ENCODE measurements at places on chromosomes 1 and 21.

DNA sequence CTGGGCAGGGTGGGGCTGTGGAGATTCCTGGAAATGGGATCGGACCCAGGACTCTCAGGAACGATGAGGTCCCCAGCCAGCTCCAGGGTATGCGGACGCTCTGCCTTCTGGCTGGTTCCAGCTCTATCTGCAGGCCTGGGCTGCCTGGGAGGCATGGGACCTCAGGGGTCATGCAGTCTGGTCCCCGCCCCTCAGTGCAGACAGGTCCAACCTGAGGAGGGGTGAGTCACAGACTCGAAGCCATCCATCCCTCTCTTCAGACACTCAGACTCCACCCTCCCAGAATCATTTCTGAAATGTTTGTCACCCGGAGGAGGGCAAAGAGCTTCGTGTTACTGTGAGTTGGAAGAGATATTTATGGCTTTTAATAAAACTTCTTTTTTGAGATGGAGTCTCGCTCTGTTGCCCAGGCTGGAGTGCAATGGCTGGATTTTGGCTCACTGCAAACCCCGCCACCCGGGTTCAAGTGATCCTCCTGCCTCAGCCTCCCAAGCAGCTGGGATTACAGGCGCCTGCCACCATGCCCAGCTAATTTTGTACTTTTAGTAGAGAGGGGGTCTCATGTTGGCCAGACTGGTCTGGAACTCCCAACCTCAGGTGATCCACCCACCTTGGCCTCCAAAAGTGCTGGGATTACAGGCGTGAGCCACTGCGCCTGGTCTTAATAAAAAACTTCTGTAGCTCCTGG is 5.9 kb upstream of the MYOM3 start:
- DNase-seq = no peak

DNA sequence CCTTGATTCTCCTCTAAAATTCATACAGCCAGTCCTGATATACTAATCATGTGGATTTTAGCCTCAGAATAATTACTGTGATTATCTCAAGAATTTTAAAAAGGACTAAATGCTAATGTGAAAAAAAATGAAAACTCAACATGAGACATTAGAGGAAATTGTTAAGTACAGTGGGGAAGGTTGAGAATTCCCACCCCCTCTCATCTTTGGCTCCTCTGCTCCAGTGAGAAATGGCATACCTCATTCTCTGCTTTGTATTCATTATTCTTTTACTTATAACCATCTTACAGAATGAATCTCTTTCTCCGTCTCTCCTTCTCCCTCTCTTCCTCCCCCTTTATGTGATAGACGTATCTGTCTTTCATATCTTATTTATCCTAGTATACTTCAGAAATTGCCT is 70.9 kb downstream of the DIRAS3 start:
- DNase-seq = no peak

GRCh38 chr1:162458236-162458635 is 39.4 kb upstream of the UHMK1 start:
- DNase-seq = no peak

GRCh38 chr1:152442301-152442700 is 28.2 kb upstream of the CRNN start:
- no peak for DNase-seq

DNA sequence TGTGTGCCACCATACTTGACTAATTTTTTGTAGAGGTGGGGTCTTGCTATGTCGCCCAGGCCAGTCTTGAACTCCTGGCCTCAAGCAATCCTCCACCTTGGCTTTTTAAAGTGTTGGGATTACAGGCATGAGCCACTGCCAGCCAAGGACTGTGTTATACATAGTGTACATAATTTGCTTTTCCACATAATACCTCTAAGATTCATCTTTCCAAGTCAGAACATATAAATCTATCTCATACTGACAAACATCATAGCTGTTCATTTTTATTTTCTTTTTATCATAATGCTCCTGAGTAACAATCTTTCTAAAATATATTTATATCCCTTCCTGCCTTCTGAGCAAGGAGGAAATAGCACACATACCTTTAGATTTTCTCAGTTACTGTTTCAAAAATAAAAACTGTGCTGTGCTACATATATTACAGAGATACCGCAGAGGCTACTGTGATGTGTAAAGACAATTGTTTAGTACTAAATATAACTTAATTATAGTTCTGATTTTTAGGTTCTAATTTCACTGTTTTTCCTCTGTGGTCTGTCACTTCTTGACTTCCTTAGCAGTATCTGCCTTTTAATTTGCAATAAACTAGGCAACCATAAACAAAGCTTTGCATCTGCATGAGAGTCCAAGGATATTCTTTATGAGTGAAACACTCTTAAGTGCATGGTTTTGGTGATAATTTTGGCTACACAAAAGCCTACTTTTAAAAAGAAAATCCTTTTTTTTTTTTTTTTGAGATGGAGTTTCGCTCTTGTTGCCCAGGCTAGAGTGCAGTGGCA is 59.3 kb downstream of the EYA3 start:
- no peak for DNase-seq

DNA sequence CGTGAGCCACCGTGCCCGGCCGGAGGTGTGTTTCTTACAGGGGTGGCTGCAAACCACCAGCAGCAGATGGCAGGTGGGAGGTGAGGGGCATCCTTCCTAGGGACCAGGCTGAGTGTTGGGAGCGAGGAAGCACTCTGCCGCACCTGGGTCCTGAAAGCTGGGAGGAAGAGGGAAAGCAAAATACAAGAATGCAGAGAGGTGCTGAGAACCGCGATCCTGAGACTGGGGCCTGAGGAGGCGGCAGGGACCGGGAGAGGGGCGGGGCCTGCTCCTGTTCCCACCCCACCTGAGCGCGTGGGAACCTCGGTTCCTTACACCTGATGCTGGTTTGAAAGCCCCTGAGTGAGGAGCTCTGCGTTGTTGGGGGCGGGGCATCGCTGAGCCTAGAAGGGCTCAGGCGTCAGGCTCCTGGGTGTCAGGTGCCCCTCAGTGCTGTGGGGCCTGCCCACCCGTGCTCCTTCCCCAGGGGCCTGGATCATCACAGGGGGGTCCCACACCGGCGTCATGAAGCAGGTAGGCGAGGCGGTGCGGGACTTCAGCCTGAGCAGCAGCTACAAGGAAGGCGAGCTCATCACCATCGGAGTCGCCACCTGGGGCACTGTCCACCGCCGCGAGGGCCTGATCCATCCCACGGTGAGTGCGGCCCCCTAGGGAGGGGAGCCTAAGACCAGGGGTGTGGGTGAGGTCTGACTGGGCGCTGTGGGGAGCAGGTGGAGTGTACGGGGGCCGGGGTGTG is 15.5 kb downstream of the TRPM2 start:
- peak; percentile 56 for DNase-seq

DNA sequence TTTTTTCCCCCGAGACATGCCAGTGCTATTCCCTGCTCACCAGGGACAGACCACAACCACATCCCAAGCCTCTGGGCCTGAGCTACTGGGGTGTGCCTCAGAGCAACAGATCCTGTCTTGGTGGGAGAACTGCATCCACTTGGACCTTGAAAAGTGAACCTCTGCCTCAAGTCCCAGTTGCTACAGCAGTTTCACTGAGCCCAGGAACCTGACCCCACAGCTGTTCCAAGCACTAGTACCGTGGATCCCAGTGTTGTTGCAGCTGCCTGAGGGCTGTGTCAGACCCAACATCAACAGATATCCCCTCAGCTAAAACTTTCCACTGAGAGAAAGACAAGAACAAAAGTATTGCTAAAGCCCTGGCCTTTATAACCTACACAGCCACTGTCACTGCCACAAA is 373.0 kb downstream of the PLPP3 start:
- DNase-seq = no peak

- DNase-seq = no peak
Observed at GRCh38 chr1:12172042-12172851, 5.5 kb downstream of the TNFRSF1B start.

- no peak for DNase-seq
Observed at GRCh38 chr1:151680826-151681225, 35.8 kb downstream of the CELF3 start.

GRCh38 chr1:3625151-3625907 is 514 bp downstream of the TPRG1L start:
- peak; percentile 53 for DNase-seq

GRCh38 chr1:170864876-170865538 is 70.3 kb upstream of the MROH9 start:
- no peak for DNase-seq

DNA sequence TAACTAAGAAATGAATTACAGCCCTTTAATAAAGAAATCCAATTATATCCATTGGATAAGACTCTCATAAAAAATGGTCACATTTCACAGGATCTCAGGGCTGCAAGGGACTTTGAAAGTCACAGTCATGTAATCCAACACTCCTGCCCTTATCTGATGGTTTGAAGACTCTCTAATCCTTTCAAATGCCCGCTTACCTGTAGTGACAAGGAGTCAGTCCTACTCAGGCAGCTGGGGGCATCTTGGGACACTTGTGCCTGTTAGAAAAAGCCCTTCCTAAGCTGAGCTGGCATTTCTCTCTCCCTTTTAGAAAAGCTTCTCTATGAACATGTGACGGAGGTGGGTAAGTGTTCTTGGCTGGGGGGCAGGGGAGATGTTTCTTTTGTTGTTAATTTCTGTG is 11.0 kb upstream of the ZNF691 start:
- DNase-seq = peak; percentile 77

GRCh38 chr1:7265771-7266371 is 480.6 kb downstream of the CAMTA1 start:
- DNase-seq = no peak

DNA sequence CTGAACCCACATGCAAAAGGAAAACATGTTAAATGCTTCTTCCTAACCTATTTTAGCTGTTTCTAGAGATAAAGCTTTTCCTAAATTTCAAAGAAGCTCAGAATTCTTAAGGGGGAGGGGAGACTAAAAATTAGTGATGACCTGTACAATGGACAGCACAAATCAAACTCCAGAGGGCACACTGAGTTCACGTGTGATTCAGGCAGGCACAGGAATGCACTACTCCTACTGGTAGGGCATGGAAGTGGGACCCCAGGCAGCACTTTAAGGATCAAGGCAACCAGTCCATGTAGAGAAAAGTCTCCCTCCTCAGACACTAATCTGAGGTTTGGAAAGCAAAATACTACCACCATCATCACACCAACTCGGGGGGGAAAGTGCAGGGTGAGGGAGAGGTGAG is 31.3 kb upstream of the CLCA4 start:
- DNase-seq = peak; percentile 52

GRCh38 chr1:99943223-99943794 is 26.5 kb upstream of the SLC35A3 start:
- peak; percentile 63 for DNase-seq

GRCh38 chr1:164559342-164560051 is 513 bp downstream of the PBX1 start:
- peak; percentile 34 for DNase-seq

- DNase-seq = peak; percentile 53
Observed at GRCh38 chr1:44318097-44319088, 36.7 kb downstream of the ERI3 start.

DNA sequence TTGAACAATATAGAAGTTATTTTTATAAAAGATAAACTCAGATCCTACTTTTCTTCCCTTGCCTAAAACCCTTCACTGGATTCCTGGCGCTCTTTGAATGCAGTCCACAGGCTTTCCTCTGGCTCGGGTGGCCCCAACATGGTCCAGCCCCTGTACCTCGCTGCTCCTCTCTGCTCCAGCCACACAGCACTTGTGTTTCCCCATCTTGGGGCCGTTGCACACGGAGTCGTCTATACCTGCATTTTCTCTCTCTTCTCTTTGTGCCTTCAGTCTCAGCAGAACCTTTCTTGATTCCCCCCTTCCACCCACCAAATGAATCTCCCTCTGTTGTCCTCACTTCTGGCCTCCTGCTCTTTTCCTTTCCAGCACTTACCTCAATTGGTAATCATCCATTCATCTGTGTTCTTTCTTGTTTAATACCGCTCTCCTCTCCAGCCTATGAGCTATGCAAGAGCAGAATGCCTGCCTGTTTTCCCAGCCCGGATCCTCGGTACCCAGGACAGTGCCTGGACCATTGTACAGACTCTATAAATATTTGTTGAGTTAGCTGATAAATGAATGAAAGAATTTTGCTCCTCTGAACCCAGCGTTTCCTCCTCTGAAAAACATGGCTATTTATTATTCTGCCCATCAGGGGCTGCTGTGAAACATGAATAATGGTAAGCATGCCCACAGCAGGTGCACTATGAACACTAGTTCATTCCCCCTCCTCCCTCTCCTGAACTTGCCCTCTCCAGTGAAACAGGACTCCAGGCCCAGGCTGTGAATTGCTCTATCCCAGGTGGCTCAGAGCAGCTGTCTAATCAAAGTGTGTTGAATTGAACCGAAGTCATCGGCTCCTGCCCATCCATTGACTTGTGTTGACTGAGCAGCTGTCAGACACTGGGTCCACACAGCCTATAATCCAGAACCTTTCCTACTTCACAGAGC is 266.9 kb downstream of the PTPRU start:
- no peak for DNase-seq

DNA sequence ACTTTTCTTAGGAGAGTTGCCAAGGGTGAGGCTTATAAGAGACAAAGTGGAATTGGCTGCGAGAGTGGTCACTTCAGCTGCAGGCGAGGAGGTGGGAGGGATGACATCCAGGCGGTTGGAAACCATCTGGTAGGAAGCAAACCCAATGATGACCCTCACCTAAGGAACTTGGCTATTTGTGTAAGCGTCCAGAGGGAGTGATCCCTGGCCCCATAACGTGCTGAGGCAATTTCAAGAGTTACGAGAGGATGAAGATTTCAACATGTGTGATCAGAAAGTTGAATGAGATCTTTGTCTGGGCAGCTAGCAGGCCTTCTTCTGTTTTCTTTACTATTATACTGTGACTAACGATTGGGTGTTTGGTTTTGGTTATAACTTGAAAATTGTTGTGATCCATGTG is 102.7 kb upstream of the VANGL1 start:
- no peak for DNase-seq

DNA sequence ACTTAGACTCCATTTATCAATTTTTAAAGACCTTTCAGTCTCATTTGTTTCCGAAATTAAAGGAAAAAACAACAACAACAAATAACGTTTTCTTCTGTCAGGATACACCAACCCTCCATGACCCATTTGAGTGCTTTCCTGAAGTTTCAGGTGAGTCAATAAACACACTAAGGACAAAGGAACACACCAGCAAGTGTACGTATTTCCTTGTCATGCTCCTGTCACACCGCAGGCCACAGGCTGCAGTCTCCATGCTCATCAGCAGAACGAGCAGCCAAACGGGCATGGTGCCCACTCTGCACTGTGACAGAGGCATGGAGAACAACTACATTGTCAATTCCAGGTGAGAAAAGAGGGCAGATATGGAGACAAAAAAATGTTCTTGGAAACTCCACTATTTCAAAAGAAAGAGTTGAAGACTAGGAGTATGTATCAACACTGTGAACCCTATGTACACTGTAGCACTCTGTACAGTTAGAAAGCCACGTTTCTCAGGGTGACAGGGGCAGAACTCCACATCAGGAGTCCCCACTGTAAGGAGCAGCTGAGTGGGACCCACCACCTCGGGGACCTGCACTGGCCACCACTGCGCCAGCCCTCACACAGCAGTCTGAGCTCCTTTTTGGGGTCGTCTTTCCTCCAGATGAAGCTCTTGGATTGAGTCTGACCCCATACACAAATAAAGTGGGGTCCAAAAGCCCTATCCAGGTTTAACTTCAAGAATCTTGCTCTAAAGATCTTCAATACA is 2.6 kb downstream of the PTTG1IP start:
- DNase-seq = no peak

Measured in WERI-Rb-1 (cell line).